ENCODE measurements at places on chromosomes 5 and 9.

DNA sequence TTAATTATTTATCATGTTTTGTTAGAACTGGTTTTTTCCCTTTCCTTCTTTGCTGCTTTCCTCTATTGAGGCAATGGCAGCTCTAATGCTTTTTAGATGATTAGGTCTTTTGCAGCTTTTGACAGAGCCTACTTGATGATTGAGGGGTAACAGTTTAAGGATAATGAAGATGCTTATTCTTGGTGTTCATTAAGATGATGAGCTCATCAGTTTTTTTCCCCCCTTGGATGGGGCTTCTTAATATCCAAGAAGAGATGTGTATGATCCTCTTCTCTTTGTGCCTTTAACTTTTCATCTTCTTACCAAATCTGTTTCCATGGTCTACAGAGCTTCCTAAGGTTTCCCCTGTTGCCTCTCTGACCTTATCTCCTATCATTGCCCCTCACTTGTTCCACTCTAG lies 15.8 kb downstream of the RBM27 start:
- DNase-seq: no peak

DNA sequence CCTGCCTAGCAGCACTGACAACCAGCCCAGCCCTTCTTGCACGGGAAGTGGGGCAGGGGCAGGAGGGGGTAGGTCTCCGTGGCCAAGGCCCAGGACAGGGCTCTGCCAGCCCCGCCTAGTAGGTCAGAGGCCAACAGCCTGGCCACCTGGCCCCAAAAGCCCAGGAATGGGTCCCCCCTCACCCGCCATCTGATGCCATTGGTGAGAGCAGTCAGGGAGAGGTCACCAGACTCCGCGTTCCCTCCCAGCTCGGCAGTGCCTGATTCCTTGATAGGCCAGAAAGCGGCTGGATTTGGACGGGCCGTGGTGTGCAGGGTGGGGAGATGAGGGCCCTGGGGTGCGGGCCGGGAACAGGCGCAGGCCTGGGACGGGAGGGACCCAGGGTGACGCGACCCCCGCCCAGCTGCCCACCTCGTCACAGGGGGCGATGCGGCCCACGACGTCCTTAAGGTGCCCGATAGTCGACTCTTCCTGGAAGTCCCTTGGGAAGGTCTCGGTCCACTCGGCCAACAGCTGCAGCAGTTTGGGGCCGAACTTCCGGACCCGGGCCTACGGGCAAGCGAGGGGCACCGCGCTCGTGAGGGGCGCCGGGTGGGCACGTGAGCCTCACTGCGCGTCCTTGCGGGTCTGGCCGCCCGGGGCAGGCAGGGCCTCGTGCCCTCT lies 64.5 kb upstream of the RNF130 start:
- DNase-seq: no peak

DNA sequence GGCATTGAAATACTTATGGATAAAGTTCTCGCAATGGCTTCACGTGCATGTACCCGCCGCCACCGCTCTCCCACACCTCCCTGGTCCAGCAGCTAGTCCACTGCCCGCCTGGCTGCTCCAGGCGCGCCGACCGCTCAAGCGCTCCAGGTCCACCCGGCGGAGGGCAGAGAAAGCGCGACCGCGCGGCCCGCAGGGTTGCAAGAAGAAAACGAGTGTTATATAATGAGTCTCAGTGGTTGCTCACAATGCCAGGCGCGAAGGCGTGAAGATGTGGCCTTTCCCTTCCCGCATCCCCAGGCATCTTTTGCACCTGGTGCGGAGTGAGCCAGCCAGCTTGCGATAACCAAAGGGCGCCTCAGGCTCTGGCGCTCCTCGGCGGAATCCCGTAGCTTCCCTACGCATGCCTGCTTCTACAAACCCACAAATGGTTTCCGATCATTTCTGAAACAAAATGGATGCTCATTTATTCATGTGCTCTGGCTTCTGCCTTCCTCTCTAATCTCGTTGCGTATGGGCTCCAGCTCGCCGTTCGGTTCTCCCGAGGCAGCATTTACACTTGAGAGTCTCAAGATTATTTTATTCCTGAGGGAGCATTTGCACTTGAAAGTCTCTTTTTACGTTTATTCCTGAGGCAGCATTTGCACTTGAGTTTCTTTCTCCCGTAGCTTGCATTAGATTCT lies 25.7 kb downstream of the CDKN2A start:
- no peak for DNase-seq

GRCh38 chr9:127109212-127109711 lies 13.2 kb downstream of the ANGPTL2 start:
- DNase-seq: peak; percentile 54

- no peak for DNase-seq
These were observed 27.2 kb downstream of the C9orf152 start for GRCh38 chr9:110180511-110181434.

- DNase-seq: no peak
These were observed 98.2 kb upstream of the CCNG1 start for GRCh38 chr5:163339148-163339547.

DNA sequence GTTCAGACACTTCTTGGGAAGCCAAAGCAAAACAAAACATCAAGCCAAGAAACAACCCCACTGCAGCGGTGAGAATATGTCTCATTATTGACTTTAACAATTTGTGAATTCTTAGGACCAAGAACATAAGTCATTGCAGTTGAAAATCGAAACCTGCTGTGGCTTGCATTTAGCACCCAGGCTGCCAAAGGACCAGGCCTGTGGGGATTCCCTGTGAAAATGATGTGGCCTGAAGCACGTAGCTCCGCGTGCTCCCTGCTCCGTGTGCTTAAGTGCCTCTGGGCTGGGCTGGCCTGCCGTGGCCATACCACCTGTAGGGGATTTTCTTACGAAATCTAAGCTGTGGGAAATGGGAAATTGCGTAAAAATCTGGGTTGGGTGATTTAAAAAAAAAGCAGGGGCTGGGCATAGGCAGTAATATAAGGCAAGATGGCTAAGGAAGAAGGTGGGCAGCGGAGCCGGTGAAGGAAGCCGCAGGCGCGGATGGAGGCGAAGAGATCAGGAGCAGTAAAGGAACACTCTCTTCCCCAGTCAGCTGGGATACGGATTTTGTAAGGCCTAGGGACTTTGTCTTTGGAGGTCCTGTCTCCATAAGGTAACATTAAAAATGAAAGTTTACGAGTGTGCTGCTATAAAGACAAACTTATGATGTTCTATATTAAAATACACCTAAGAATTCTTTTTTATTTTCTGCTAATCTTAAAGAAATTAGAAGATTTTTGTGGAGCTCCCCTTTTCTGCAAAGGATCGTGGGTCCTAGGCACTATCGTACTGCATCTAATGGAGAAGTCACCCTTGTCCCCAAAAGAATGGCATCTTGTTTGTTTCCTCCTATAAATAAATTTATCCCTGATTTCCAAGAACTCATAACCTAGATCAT lies 189.6 kb upstream of the SEMA6A start:
- DNase-seq: no peak

GRCh38 chr5:143426437-143426991 lies 23.0 kb upstream of the NR3C1 start:
- no peak for DNase-seq

- DNase-seq: no peak
These were observed 28.5 kb downstream of the GLRA1 start for GRCh38 chr5:151896031-151896691.

DNA sequence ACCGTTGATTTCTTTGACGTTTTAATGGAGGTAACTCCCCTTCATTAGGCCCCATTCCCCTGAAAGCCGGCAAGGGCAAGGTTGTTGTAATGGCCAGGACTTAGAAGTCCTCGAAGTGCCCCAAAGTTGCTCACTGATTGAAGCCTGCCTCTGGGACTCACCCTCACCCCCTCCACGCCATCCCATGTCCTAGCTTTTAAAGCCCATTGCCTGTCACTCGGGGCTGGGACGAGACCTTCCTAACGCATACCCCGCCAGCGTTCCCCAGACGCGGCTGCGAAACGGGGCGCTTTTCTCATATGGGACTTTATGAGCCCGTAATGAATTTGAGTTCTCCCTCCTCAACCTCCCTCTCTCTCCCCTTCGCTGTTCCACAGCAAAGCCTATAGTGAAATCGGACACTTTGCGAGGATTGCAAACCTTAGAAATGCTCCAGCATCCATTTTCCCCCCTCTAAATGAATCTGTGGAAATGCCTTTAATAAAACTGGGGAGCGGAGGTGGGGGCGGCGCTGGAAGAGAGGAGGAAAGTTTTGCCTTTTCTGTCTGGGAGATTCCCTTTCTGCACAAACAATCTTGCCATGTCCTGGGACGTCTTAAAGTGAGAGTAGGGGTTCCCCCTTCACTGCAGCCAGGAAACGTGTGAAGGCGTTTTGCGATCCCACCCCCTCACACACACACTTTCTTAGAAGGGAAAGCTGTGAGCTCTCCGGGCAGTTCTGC lies 1.5 kb downstream of the PAPPA start:
- DNase-seq: no peak

DNA sequence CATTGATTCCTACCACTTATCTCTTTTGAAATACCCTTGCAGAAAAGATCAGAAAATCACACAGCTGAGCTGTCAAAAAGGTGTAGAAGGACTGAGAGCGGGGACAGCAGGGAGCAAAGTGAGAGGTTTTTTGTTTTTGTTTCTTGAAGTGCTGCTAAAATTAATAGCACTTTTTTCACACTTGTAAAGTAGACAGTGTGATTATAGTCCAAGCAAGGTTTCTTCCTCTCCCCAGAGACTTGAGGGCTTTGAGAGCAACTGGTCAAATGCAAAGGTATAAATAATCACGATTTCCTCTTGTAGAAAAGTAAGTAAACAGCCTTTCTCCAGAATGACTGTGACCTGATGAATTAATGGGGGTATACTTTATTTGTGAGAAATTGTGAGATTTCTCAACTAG lies 326.9 kb downstream of the ZNF608 start:
- DNase-seq: no peak

- no peak for DNase-seq
These were observed 6.4 kb upstream of the JMY start for GRCh38 chr5:79229357-79230174.

DNA sequence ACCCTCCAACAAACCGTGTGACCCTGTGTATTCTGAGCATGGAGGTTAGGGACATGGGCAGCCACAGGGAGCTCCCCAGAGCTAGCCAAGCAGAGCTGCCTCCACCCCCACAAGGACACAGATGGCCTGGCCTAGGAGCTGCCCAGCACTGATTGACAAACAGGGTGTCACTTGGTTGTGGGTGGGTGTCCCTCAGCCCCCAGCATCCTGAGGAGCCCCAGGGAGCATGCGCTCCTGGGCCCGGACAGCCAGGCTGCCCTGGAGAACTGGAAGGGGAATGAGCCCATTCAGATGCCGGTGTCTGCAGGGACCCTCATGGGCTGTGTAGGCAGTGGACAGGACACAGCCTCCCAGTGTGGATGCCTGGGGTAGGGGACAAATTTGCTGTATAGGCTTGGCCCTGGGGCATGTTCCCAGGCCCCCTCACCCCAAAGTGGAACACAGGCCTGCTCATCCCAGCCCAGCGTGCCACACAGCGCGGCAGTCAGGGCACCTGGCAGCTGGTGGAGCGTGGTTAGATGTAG lies 124.8 kb upstream of the LMX1B start:
- no peak for DNase-seq

- DNase-seq: no peak
These were observed 708 bp downstream of the RXRA start for GRCh38 chr9:134326724-134327601.

GRCh38 chr5:36836831-36837230 lies 39.7 kb upstream of the NIPBL start:
- DNase-seq: no peak

GRCh38 chr9:114226246-114227055 lies 71.1 kb downstream of the COL27A1 start:
- DNase-seq: no peak

GRCh38 chr9:89448821-89449220 lies 49.1 kb downstream of the SEMA4D start:
- no peak for DNase-seq

DNA sequence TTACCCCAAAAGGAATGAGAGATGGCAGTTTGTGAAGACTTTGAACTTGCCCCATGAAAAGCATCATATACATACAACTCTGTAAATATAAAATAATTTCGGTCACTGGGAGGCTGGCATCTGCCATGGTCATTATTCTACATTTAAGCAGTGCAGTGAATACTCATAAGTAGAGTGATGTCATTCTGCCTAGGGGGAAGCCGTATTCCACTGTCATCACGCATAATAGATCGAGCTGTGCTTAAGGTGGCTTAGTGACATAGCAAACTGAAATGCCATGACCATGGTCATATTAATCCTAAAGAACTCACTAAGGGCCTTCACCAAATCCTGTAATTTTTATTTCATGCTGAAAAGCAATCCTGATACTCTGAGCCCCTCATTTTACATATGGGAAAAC lies 42.4 kb upstream of the NR4A3 start:
- DNase-seq: no peak

GRCh38 chr5:62640446-62640845 lies 61.8 kb downstream of the LRRC70 start:
- DNase-seq: no peak

DNA sequence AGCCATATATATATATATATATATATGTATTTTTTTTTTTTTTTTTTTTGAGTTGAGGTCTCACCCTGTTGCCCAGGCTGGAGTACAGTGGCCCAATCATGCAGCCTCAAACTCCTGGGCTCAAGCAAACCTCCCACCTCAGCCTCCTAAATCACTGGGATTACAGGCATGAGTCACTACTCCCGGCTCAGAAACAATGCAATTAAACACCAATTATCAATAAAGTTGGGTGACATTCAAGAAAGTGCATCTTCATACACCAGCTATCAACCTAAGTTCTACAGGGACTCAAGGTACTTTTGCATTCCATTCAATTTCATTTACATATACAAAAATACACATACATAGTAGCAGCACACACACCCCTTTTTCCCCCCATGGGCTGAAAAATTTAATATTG lies 7.6 kb downstream of the FAM13B start:
- no peak for DNase-seq

- no peak for DNase-seq
These were observed 6.9 kb upstream of the CTSL start for GRCh38 chr9:87718852-87719612.

DNA sequence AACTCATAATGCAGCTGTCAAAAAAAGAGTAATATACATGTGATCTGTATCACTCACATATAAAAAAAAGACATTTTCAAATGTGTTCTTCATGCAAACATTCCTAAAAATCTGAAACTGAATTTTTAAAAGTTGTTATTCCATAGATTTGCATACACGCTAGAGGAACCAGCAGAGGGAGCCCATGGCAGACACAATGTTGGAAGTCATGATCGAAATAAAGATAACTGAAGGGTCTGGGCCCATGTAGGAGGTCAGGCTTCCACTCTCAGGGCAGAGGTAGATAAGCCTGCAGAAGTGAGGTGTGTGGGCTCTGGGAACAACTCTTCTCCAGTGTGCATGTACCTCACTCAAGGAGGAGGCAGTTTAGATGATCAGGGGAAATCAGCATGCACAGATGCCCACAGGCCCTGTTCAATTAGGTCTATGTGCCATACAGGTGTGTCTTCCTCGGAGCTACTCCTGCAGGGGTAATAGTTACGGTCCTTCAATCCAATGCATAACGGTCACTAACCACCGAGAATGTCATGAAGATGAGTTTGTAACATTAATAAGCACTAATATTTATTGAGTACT lies 208.6 kb downstream of the EPB41L4A start:
- peak; percentile 7 for DNase-seq

GRCh38 chr5:163846512-163846911 lies 341.1 kb downstream of the MAT2B start:
- DNase-seq: no peak

Measured in NCI-H774 (cell line).